ENCODE measurements at places on chromosomes 4 and X.

GRCh38 chr4:8097721-8098345 lies 60.8 kb downstream of the ABLIM2 start:
- DNase-seq = no peak

- DNase-seq = no peak
Observed at GRCh38 chr4:154569028-154569427, 6.2 kb downstream of the FGB start.

GRCh38 chr4:153248641-153249198 lies 44.5 kb downstream of the TRIM2 start:
- no peak for DNase-seq

GRCh38 chrX:21749924-21750323 lies 8.0 kb downstream of the SMPX start:
- no peak for DNase-seq

- DNase-seq = no peak
Observed at GRCh38 chrX:6505960-6506359, 29.0 kb downstream of the VCX3A start.

DNA sequence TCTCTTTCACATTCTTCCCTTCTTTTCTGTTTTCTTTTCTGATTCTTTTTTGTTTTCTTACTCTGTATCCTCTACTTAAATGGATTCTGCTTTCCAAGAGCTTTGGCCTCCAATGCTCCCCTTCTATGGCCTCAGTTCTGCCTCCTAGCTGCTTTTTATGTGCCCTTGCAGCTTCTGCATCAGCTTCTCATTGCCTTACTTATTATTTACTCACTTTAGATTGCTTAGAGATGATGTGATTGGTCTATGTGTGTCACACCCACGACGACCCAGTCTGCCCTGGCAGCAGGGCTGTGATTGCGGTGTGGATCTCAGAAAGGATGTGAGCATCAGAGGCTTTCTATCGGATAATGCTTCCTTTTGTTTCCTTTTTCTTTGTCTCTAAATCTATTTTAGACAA lies 71.8 kb upstream of the SMARCA5 start:
- no peak for DNase-seq
